ENCODE measurements at places on chromosomes 1 and 21. TPM values are rescaled to one million over a fixed set of nuclear protein-coding genes. Genes with fewer than 3 reads are reported as not detected.

GRCh38 chr1:29125788-29126187 lies 2.1 kb upstream of the TMEM200B start:
- no peak for DNase-seq

GRCh38 chr1:31714442-31715086 lies 10.7 kb upstream of the COL16A1 start:
- DNase-seq, result no peak

DNA sequence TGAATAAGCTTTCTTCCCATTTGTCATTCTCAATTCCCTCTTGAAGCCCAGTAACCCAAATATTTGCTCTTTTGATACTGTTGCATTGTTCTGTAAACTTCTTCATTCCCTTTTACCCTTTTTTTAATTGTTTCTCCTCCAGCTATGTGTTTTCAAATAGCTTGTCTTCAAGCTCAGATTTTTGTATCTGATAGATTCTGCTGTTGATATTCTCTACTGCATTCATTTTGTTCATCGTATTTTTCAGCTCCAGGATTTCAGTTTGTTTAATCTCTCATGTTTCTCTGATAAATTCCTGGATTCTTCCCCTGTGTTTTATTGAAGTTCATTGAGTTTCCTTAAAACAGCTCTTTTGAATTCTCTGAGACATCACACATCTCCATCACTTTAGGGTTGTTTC lies 51.8 kb downstream of the PKN2 start:
- no peak for DNase-seq

- DNase-seq, result no peak
These were observed 138.1 kb downstream of the MIS18A start for GRCh38 chr21:32140604-32141317.

- DNase-seq, result no peak
These were observed 750 bp downstream of the NECAP2 start for GRCh38 chr1:16441282-16441665.

DNA sequence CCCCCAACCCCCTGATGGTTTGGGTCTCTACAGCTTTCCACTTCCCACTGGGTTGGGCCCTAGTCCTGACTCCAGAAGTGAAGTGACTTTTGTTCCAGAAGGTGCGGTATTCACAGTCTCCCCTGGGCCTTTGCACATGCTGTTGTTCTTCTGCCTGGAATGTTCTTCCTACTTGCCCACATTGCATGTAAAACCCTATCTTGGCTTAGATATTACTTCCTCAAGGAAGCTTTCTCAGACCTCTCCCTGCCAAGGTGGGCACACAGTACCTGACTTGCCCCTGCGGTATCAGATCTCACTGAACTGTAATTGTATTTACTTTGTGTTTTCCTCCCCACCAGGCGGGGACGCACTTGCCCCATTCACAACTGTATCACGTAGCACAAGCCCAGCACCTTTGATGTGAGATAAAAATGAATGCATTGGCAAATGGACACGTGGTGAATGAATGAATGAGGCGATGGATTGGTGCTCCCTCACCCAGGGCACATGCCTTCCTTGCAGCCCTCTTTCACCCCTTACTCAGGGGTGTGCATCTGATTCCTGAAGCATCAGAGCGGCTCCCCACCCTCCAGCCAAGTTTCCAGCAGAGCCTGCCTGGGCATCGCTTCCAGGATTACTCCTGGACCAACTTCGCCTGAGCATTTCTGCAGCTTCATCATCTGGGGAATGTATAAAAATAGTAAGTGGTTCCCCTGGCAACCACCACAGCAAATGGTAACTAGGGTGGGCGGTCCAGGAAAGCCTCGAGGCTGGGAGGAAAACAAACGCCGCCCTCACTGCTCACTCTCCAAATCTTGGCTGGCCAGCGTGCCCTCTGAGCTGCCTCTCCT lies 19.8 kb downstream of the NENF start:
- DNase-seq, result no peak

DNA sequence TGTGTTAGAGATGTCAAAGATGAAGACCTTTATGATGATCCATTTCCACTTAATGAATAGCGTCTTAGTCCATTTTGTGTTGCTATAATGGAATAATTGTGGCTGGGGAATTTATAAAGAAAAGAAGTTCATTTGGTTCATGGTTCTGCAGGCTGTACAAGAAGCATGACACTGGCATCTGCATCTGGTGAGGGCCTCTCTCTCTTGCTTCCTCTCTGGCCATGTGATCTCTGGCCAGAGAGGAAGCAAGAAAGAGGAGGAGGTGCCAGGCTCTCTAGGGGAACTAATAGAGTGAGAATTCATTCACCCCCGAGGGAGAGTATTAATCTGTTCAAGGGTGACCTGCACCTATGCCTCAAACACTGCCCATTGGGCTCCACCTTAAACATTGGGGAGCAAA lies 242.8 kb downstream of the DISC1 start:
- no peak for DNase-seq

MYBPH gene
- 0.28 TPM for polyA plus RNA-seq

- no peak for DNase-seq
These were observed 251.7 kb upstream of the DPYD start for GRCh38 chr1:98172578-98172977.

IKBKE gene
- 5.6 TPM for polyA plus RNA-seq

GNAT2 gene
- not detected for polyA plus RNA-seq

KRTAP24-1 gene
- not detected for polyA plus RNA-seq

DNA sequence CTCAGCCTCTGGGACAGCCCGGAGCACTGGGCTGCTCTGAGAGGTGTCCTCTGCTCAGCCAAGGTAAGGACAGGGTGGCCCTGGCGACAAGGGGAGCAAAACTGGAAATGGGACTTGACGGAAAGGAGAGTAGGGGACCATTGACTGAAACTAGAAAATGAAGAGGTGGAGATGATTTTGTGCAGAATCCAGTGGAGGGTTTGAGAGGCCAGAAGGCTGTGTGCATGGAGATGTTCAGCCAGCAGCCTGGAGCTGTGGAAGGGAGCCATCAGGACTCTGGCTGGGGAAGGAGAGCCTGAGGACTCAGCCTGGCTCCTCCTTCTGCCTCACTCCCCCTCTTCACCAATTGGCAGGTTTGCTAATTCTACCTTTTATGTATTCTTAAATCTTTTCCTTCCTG lies 114.2 kb downstream of the EDEM3 start:
- no peak for DNase-seq

- DNase-seq, result no peak
These were observed 367.0 kb upstream of the NEGR1 start for GRCh38 chr1:72649211-72649888.

MYCL gene
- polyA plus RNA-seq, result 8.1 TPM

GRCh38 chr1:59368008-59368670 lies 71.2 kb downstream of the FGGY start:
- DNase-seq, result no peak

DNA sequence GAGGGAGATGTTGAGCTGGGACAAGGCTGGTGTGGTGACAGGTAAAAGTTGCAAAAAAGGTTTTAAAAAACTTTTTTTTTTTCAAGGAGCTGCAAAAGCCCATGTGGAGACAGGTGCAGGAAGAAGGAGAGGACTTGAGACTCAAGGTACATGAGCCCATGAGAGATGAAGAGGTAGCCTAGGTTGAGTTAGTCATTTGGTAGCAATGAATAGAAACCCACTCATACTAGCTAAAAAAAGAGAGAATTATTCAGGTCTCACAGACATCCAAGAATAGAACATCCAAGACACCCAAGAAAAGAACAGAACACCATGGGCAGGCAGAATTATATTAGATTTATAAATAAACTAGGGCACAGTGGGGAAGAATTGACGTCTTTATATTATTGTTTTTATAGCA lies 65.1 kb downstream of the PCP4 start:
- DNase-seq, result no peak

- DNase-seq, result no peak
These were observed 7.7 kb downstream of the NTRK1 start for GRCh38 chr1:156868341-156868740.

DNA sequence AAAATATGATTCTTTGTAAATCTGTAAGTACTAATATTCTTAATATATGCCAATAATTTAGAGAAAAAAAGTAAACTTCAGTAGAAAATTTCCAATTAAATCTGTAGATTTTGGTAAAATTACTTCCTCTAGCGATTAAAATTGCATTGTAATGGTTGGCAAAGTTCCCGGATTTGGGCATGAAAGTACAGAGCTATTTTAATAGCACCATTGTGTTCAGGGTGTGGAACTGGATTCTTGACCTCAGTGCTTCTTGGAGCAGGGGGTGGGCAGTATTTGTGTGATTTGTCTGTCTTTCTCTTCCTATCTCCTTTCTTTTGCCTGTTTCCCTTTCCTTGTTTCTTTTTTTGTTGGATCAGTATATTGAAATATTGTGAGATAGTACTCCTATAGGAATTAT lies 72.1 kb downstream of the DNM3 start:
- DNase-seq, result no peak
